T-helper 2 cell (primary cell): ENCODE measurements at places on chromosomes 7 and 10.

DNA sequence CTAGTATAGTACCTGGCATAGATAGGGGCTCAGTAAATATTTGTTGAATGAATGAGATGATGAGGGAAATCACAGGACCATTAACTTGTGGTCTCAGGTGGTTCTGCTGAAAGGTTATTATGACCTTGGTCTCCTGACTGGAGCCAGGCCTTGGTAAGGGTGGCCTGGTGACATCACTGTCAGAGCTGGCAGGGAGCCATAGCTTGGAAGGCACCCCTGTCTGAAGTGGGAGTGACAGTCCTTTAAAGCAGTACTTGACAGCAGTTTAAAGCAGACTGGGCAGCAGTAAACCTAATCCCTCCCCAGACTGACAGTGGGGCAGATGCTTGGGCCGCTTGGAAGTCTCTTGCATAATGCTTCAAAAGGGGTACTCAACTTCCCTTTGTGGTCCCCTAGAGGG lies 13.4 kb downstream of the DPCD start:
- no peak for DNase-seq

DNA sequence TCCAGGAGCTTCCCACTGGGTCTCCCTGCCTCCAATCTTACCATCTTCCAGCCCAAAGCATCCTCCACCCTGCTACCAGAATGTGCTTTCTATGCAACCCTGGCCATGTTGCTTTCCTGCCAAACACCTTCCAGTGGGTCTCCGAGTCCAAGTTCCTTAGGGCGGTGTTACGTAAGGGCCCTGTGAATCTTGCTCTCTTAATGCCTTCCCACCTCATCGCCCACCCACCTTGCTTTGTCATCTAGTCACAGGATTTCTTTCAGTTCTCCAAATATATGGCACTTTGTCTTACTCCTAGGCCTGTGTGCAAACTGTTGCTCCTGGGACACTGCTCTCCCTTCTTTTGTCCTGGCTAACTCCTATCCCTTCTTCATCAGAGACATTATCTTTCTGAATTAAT lies 344.5 kb downstream of the RPS24 start:
- no peak for DNase-seq

DNA sequence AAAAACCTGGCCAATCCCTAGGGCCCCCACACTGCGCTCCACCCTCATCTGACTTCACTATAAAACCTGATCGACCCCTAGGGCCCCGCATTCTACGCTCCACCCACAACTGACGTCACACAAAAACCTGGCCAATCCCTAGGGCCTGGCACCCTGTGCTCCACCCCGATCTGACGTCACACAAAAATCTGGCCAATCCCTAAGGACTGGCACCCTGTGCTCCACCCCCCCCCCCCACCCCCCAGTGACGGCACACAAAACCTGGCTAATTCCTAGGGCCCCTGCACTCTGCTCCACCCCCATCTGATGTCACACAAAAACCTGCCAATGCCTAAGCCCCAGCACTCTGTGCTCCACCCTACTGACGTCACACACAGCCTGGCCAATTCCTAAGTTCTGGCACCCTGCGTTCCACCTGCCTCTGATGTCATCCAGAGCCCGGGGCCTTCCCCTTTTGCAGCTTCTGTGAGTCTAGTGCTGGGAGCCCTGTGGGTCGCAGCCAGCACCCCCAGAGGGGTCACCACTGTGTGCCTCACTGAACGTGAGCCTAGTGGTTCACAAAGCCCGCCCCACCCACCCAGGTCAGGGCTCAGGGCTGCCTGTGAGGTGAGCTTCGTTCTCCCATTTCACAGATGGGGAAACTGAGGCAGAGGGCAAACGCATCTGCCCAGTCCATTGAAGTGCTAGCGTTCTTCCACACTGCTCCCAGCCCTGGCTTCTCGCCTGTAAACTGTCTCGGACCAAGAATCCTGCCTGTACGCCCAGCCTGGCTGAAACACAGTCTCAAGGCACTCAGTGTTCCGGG lies 40.6 kb downstream of the MICALL2 start:
- DNase-seq = no peak

GRCh38 chr7:105224884-105225651 lies 163.7 kb downstream of the SRPK2 start:
- DNase-seq = no peak

DNA sequence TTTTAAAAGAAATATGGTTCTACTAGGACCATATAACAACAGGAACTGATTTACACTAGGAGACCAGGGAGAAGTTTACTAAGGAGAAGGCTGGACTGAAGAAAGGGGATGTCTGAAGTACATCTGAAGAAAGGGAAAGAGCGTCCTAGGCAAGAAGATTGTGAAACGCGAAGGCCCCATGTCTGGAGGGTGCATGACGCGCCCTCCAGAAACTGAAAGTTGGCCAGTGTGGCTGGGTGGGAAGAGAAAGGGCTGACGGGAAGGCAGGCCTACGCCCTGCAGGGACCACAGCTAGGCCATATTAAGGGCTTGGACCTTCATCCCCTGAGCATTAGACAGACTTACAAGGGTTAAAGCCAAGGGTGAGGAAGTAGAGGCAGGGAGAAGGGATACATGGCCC lies 158.0 kb downstream of the TRIL start:
- DNase-seq = no peak

DNA sequence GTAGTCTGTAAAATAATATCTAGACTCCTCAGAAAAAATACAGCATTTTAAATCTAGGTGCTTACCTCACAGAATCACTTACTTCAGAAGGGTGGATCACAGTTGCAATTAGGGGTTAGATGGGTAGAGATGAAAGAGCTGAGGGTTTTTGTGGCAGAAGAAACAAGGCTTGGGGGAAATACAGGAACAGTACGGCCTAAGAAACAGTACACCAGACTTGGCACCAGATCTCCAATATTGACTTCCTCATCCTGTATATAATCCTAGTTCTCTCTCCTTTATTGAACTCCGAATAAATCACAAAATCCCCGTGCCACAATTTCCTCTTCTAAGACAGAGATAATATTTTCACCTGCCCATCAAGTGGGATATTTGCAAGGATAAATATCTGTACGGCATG lies 14.3 kb downstream of the CEP41 start:
- DNase-seq = no peak

DNA sequence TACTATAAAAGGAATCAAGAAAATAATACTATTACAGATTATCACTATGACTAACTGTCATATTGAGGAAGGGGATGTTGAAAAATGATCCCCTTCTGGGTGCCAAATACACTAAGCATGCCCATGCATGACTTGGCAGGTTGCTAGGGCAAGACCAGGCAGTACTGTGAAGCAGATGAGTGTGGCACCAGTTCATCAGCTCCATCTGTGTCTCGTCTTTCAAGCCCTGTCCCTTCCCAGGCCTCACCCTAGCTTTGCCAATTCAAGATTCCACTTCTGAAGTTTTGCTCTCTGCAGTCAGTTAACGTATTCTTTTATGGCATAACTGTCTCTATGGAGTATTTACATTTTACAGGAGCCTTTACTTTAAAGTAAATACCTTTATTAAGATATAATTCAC lies 135.6 kb upstream of the HPS1 start:
- DNase-seq = no peak

- no peak for DNase-seq
Observed at GRCh38 chr10:78757344-78757925, 311.3 kb upstream of the ZMIZ1 start.

DNA sequence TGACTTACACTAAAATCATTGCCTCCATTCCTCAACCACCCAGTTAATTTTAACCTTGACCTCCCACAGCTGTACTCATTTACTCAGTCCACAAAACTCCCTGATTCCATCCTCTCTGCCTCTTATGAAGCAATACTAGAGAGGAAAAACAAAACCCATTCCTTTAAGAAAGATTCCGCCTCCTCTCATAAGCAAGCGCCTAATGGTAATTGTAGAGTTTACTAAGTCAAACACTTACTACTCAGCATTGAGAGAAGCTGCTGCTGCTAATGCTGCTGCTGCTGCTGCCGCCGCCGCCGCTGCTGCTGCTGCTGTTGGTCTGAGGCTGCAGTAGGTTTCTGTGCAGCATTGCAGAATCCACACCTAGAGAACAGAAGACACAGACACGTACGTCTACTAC lies 2.1 kb upstream of the ADD3 start:
- no peak for DNase-seq

- no peak for DNase-seq
Observed at GRCh38 chr10:93034426-93034825, 26.2 kb upstream of the CYP26C1 start.

DNA sequence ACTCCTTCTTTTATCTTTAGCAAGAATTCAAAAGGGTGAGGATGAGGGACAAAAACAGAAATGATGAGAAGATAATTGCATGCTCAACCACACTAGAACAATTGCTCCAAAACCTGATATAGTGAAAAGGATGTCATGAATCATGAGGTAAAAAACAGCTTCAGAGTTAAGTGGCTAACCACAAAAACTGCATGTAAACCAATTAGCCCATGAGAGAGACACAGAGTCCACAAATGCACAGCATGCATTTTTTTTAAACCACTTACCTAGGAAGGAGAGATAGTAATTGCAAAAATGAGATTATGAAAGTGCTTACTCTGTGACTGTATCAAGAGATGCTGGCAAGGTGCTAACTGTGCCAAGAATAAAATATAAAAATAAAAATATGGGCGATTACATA lies 132.9 kb downstream of the MBL2 start:
- no peak for DNase-seq

GRCh38 chr10:43336641-43337318 lies 34.7 kb upstream of the FXYD4 start:
- DNase-seq = no peak

- DNase-seq = no peak
Observed at GRCh38 chr10:83545901-83546391, 593.4 kb upstream of the GHITM start.

DNA sequence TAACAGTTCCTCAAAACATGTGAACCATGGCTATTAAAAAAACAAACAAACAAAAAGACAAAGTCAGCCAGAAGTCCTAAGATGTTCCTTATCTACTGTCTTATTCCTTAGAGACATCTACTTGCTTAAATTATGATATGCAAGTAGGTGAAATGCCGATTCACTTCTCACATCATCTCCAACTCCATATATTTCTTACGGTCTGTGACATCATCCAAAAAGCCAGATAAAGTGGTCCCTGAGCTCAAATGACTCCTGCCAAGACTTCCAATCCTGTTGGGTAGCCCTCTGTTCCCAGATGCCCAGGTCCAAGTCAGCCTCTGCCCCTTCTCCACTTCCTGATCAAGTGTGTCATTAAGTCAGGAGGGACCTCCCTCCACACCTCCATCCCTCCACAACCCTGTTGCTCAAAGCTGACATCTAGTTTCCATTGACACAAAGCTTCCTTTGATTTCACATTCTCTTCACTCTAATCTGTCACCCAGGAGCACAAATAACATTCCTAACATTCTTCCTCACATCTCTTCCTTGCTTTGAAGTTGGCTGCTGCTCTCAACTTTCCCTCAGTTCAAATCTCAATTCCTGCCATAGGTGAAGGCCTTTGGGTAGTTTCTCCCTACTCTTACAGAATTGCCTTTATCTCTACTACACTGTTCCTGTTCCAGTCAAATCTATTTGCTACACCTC lies 56.1 kb upstream of the PDLIM1 start:
- no peak for DNase-seq

DNA sequence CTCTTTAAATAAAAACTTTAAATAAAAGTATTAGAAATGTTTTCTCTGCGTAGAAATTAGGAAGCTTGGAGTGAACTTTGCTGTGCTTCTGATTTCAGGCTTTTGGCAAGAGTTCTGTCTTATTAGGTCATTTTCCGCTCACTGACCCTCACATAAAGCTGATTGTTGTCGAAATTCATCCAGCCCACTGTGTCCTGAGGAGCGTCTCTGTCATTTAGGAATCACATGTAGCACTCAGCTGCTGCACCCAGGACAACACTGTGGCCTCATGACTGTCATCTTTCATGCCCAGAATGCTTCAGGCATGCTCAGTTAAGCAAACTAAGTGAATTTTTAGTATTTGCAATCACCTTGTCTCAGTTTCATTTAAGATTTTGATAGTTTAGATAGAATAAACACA lies 57.8 kb upstream of the MSRB2 start:
- DNase-seq = no peak

DNA sequence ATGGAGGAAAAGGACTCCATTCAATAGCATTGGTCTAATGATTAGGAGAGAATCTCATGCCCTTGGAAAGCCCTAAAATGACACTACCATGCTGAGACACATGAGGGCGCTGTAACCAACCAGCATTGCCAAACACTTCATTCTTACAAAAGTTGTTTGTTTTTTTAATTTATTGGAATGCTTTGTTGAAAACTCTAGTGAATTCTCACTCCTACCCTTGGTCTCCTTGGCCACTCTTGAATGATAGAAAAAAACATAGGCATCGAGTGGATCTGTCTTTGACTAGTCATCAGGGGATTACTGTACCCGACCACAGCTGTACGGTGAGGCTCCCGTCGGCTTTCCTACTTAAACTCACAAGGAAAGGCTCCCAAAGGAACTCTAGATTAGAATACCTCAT lies 29.3 kb upstream of the ADD3 start:
- peak; percentile 55 for DNase-seq

GRCh38 chr7:44998153-44998871 lies 1.7 kb upstream of the CCM2 start:
- no peak for DNase-seq

GRCh38 chr10:78071140-78071856 lies 37.6 kb downstream of the RPS24 start:
- no peak for DNase-seq

GRCh38 chr7:85287106-85287825 lies 100.4 kb upstream of the SEMA3D start:
- DNase-seq = no peak

GRCh38 chr10:62093863-62094291 lies 174.8 kb downstream of the RTKN2 start:
- DNase-seq = no peak

GRCh38 chr7:32677593-32677992 lies 182.3 kb downstream of the AVL9 start:
- no peak for DNase-seq

GRCh38 chr7:13386741-13387140 lies 602.7 kb downstream of the ETV1 start:
- no peak for DNase-seq

DNA sequence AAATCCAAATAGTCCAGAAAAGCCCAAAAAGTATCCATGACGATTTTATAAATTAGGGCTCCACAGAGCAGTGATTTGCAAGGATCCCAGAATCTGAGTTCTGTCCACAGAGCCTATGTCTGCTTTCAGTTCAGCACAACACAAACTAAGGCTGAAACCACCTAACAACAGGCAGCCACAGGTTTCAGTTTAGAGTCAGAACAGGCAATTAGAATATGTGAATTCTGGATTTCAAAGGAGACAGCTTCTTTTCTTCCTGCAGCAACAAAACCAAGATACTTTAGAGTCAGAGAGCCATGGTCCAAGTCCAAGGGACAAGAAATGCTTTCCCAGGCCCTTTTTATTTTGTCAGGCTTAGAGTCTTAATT lies 23.6 kb downstream of the IFIT3 start:
- no peak for DNase-seq

- no peak for DNase-seq
Observed at GRCh38 chr7:81690251-81690650, 79.6 kb downstream of the HGF start.
